Activated gamma-delta T cell treated with anti-CD3 and anti-CD28 coated beads, Interleukin-2, amount 50 U/mL, for 16 hours (primary cell): ENCODE measurements at places on chromosomes 2 and 18.

DNA sequence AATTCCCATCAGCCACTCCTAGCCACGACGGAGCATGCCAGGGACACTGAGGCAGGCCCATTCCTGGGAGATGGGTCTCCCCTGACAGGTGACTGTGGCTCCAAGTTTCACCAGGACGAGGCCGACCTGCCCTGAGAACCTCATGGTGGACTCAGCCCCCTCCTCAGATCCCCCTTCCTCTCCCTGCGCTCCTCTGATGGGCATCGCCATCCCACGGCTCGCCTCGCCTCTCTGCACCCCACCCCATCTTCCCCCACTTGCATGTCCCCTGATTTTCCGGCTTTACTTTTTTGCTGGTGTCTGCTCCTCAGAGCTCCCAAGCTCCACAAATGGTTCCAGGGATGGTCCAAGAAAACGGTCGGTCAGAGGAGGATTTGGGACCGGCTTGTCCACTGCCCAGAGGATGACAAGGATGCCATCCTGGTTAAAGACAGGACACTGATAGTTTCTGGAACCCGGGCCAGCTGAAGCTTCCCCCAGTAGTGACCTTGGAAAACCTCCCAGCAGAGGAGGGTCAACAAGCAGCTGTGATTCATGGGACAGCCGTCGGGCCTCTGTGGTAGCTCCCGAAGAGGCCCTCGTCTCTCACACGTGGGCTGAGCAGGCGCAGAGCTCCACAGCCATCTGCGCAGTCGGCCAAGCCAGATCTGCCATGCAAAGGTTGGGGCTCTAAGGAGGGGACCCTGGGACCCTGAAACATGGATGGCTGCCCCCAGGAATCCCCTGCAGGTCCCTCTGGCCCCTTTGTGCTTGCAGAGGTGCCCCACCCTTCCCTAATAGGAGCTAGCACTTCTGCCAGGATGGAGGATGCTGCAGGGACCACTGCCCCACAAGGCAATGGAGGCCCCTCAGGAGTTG, 87.8 kb upstream of the SLC66A3 start:
- DNase-seq: no peak

DNA sequence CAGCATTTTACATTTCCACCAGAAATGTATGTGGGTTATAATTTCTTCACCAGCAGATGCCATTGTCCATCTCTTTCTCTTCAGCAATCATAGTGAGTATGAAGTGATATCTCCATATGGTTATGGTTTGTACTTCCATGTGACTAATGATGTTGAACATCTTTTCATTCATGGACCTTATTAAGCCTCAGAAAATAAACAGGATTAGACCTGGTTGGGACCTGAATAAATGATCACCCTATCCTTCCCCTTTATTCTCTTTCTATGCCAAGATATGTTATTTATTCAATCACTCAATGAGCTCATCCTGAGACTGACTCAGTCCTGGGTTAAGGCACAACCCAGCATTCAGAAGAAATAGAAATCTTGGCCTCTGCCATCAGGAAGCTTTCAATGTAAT, 86.6 kb downstream of the ANTXR1 start:
- no peak for DNase-seq

DNA sequence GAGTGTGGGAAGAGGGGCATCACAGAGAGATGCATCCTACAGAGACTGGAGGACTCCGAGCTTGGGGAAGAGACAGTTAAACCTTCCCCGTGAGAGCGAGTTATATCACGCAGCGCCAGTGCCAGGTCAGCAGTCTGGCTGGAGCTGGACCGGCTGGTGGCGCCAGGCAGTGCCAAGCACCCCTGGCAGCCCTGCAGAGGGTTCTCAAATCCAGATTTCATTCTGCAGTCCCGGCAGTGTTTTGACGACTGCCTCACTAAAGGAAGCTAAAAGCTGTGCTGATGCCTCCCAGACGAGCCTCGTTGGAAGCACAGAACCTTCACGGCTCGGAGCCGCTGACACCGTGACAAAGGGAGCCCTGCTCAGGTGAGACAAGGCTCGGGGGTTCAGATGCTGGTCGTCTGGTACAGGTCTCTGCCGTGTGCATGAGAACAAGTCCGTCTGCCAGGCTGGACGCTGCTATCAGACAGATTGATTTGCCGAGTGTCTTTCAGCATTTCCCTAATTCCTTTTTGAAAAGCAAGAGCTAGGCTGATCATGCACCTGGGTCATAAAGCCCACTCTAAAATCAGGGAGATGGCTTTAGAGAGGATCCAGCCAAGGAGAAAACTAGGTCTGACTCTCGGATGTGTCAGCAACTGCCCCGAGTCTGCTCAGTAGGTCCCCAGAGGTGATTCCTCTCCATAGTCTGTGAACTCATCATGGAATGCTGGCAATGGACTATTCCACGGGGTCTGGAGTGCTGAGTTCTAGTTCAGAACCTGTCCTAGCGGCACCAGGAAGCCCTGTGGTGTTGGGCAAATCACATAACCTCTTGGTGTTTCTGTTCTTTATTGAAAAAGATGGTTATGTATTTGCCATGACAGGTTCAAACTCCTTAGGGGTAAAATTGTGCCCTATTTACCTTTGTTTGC, 240.6 kb downstream of the SOX11 start:
- DNase-seq: no peak

DNA sequence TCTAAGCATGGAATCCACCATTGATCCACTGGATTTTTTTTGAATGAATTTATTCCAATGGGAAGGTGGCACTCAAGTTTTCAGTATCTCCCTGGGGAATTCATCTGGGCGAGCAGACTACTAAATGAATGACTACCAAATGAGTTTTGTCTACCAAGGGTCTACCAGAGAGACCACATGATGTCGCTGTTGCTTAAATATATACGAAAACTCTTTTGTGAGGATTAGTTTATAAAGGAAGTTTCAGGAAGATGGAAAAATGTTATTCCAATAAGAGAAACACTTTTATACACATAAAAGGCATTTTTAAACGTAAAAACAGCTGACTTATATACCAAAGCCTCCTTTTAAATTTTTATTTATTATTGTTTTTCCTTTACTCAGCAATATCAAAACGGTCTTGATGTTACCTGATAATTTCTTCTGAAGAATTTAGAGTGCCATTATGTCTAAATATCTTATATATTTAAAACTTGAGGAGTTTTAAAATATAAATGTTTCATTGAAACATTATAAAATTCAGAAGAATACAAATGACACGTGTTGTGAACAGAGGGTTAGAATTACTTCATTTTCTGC, 139.7 kb downstream of the HRH4 start:
- DNase-seq: no peak

GRCh38 chr2:197577446-197577845, 61.6 kb downstream of the MOB4 start:
- DNase-seq: no peak

- DNase-seq: no peak
Measured at GRCh38 chr18:21656402-21656801, 44.3 kb downstream of the SNRPD1 start.

- no peak for DNase-seq
Measured at GRCh38 chr2:222907790-222908441, 47.1 kb downstream of the ACSL3 start.

DNA sequence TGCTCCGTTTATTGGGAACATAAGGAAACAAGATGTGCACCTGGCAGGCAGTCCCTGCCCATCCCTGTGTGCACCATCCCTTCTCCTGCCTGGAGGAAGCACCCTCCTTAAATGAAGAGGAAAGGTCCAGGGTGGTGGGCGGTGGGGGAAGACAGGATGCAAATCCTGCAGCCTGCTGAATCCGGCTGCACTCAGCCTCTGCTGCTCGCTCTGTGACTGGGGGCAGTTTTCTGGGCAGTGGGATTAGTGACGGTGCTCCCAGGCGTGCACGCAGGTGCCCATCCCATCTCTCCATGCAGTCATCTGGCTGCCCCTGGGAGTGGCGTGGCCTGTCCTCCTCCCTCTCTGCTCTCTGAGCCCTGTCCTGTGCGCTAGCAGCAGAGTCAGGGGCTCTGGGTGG, 371.3 kb upstream of the MYT1L start:
- no peak for DNase-seq

GRCh38 chr2:1891147-1891546, 146.8 kb upstream of the PXDN start:
- DNase-seq: no peak

- no peak for DNase-seq
Measured at GRCh38 chr2:86237172-86237571, 37.9 kb downstream of the MRPL35 start.

GRCh38 chr2:112153179-112153490, 14.9 kb downstream of the FBLN7 start:
- DNase-seq: no peak

GRCh38 chr18:25921677-25922421, 168.6 kb downstream of the SS18 start:
- no peak for DNase-seq

- no peak for DNase-seq
Measured at GRCh38 chr18:7663366-7664312, 96.5 kb downstream of the PTPRM start.

GRCh38 chr18:37450434-37451132, 115.0 kb downstream of the CELF4 start:
- no peak for DNase-seq

- DNase-seq: no peak
Measured at GRCh38 chr2:80437959-80438358, 133.4 kb upstream of the LRRTM1 start.

DNA sequence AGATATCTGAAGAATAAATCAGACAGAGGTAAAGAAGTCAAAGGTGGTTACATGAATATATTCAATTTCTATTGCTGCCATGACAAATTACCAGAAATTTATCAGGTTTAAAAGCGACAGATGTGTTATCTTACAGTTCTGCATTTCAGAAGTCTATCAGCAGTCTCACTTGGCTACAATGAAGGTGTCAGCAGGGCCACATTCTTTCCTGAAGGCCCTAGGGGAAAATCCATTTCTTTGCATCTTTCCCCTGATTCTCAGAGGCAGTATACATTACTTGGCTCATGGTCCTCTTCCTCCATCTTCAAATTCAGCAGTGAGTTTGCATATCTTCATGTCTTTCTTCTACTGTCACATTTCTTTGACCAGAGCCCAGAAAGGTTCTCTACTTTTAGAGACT, 145.8 kb upstream of the GULP1 start:
- DNase-seq: no peak

GRCh38 chr2:202824901-202825300, 46.7 kb downstream of the ICA1L start:
- DNase-seq: no peak

DNA sequence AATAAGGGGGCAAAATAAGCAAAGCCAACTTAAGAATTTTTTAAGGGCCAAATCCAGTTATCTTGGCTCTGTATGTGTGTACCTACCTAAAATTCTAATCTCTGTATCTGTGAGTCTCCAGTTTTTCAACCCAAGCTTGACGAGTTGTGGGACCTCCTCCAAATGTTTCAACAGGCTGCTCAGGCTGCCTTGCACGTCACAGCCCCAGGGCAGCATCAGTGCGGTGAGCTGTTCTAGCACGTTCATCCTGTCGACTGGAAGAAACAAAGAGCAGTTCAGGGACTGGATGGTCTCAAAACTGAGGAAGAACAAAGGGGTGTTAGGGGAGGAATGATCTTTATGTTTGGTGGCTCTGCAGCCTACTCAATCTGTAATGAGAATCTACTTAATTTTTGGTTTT, 29.4 kb downstream of the NLRC4 start:
- DNase-seq: no peak

DNA sequence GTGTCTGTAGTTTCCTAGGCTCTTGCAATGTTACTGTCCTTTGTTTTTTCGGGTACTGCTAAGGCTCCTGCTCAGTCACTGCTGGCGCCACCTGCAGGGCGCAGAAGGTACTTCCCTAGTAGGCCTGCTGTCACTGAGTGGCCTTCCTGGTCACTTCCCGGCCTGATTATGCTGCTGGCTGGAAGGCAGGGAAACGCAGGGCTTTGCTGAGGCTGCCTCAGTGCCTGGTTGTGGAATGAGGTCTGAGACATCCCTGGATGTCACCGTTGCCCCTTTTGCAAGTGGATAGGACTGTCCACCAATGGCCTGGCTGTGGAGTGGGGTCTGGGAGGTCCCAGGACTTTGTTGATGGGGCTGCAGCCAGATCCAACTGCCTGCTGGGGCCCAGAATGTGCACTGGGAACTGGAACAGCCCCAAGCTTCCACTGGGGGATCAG, 13.1 kb downstream of the DAW1 start:
- DNase-seq: no peak
